D721Med (cell line): ENCODE measurements at places on chromosomes 4 and X.

DNA sequence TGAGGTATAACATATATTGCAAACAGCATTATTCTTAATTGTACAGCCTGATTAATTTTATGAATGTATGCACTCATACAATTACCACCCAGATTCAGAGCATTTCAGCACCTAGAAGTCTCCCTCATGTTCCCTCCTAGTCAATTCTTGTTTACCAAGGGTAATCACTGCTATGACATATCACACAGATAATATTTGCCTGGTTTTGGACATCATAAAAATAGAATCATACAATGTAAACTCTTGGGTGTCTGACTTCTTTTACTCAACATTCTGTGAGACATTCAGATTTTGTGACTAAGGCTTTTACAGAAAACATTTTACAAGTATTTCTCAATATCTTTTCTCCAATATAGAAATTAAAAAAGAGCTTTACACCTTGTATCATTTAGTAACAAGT, 66.9 kb downstream of the PTPN13 start:
- DNase-seq, result no peak

- no peak for DNase-seq
These were observed 42.8 kb upstream of the KLF3 start for GRCh38 chr4:38621028-38621684.

DNA sequence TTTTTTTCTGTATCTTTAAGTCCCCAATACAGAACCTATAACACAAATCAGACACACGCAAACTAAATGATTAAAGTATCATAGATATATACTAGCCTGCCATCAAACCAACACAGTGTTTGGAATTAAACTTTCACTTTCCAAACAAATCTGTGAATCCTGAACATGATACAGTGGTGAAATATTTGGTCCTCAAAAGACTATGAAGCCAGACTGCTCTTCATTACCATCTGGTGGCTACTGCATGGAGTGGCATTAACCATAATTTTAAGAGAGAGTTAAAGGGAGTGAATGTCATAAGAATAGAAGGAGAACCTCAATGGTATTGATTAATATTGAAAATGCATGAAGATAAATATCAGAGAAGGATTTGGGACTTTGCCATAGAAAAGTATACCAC, 9.2 kb upstream of the GABRA4 start:
- DNase-seq, result no peak

GRCh38 chrX:24055043-24055356, 244 bp downstream of the EIF2S3 start:
- no peak for DNase-seq

GRCh38 chr4:184890499-184890898, 64.7 kb upstream of the ACSL1 start:
- DNase-seq, result no peak

DNA sequence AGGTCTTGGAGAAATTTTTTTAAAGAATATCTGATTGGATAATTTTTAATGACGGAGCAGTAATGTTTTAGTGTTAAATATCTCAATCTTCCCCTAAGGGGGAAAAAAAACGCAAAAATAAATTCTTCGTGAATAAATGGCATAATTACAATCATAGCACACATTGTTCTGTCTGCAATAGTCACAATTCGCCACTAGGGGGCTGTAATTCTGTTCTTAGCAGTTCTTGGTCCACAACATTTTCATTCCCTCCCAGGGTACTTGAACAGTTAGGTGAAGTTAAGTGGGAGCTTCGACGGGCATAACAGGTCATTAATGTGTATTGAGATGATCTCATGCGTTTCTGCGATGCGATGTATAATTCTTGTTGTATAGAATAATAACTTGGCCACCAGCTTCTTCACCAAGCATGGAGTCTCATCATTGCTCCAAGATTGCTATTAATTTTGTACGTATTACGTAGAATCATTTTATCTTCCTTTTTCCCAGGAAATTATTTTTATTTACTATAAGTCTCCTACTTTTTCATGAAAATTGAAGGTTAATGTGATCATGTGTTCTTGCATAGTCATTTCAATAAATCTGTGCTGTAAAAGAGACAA, 27.2 kb downstream of the HTR2C start:
- no peak for DNase-seq

DNA sequence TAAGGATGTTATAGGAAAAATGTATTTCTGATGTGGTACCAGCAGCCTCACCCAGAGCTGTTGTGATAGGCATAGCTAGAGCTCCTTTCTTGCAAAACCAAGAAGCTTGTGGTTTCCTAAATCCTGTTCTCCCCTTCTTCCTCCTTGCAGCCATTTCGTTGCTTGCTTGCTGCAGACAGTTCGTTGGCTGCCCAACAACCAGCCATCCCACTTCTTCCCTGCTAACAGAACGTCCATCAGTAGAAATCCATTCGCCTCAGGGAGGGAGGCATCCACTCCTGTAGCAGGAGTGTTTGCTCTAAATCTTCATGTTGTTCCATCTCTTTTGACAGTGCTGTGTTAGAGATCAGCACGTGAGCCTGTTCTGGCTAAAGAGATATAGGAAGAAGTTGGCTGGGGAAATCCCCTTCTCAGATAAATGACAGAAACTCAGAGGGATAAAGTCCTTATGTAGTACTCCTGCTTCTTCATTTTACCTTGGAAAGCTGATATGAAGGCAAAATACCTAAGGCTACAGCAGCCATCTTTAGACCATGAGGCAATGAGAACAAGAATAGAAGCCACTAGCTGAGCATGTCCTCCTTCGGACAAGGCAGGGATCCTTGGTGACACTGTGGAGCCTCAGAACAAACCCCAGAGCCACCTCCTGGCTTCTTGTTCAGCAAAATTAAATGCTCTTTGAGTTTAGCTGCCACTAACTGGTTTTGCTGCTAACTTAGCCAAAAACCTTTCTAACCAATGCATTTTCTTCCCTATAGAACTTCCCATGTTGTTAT, 68.4 kb upstream of the RELL1 start:
- no peak for DNase-seq

GRCh38 chr4:27008679-27009078, 148.0 kb downstream of the STIM2 start:
- DNase-seq, result no peak

DNA sequence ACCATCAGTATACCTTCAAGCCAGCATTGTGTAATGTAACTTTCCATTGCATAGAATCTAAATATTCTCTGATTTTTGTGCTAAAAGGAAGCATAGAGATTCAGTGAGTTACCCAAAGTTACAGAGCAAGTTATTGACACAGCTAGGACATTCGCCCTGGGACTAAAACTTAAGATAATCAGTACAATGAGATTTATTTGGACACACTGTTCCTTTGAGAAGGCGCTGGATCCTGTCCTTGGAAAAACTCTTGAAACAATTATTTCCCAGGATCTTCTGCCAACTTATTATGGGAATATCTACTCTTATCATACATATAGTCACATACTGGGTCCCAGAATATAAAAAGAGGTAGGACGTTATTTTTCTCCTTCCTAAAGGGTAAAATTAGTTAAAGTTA, 392.0 kb downstream of the UBE2NL start:
- no peak for DNase-seq

GRCh38 chrX:106742805-106743204, 16.3 kb downstream of the RNF128 start:
- DNase-seq, result no peak

GRCh38 chr4:112327965-112328733, 31.0 kb downstream of the ALPK1 start:
- no peak for DNase-seq

- DNase-seq, result no peak
These were observed 106.8 kb downstream of the ATG4A start for GRCh38 chrX:108198420-108198819.

DNA sequence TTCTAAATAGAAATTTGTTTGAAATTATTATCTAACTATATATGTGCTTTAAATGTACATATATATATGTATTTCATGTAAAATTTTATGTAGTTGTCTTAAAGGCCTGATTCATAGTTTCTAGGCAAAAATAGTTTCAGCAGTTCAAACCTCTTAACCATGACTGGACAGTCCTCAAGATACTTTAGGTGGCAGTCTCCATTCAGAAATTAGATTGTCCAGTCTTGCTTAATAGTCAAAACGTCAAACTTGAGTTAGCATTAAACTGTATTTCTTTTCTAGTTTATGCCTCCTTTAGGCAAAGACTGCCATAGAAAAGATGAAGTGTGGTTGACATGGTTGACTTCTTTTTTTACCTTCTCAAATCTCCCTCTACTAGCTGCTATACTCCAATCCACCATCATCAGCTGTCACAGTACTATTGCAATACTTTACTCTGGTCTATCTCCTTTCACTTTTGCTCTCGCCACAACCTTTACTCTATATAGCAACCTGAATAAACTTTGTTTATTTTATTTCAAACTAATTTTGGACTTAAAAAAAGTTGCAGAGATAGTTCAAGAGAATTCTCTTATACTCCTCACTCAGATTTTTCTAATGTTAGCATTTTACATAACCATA, 395.6 kb upstream of the DIPK2B start:
- no peak for DNase-seq

- DNase-seq, result no peak
These were observed 5.1 kb downstream of the EFHC2 start for GRCh38 chrX:44338361-44338760.

DNA sequence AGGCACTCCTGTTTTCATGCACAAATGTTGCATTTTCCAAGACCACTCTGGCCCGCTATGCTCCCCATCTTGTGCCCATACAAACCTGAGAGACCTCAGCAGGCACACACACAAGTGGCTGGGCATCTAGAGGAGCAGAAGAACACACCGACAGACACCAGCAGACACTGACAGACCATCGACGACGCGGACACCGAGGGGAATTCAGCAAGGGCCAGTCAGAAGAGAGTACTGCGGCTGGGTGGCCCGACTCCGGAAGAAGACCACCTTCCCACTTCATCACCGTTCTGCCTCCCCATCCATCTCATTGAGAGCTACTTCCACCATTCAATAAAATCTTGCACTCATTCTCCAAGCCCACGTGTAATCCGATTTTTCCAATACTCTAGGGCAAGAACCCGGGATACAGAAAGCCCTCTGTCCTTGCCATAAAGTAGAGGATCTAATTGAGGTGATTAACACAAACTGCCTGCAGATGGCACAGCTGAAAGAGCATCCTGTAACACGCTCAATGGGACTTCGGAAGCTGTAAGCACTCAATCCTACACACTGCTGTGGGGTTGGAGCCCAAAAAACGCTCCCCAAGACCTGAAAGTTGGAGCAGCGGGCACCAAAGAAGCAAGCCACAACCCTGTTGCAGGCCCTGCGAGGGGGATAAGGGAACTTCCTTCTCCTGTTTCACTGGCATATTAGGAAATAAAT, 780.9 kb downstream of the ARAP2 start:
- no peak for DNase-seq

GRCh38 chr4:4640692-4641091, 98.8 kb upstream of the STX18 start:
- DNase-seq, result no peak

- no peak for DNase-seq
These were observed 31.4 kb upstream of the STS start for GRCh38 chrX:7116081-7116480.

- no peak for DNase-seq
These were observed 69.4 kb downstream of the NSG1 start for GRCh38 chr4:4456351-4456750.

- no peak for DNase-seq
These were observed 25.8 kb downstream of the ZNF630 start for GRCh38 chrX:48045410-48046311.

DNA sequence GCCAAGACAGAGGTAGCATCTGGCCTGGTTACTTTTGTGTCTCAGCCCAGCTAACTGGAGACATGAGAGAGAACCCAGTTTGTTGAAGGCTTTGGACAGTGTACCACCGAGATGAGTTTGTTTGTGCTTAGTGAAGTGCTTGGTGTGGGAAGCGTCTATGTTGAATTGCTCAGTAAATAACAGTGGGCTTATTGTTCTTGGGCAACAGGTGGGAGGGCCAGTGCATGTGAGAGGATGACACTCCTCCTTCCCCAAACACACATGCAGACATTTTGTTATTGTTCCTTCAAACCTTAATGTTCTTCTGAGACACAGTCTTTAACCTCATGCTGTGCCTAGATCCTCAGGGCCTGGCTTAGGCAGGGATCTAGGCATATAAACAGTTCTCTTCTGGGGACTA, 39.7 kb downstream of the MSN start:
- no peak for DNase-seq

GRCh38 chrX:78333521-78333920, 6.1 kb upstream of the CYSLTR1 start:
- no peak for DNase-seq

GRCh38 chr4:88045021-88045420, 37.6 kb downstream of the PKD2 start:
- no peak for DNase-seq

- DNase-seq, result no peak
These were observed 15.8 kb upstream of the LDB2 start for GRCh38 chr4:16914208-16914607.

GRCh38 chr4:128221586-128221985, 66.0 kb downstream of the PGRMC2 start:
- DNase-seq, result no peak

GRCh38 chr4:36254371-36254770, 10.1 kb upstream of the ARAP2 start:
- DNase-seq, result no peak

GRCh38 chr4:6116696-6117285, 83.6 kb downstream of the JAKMIP1 start:
- no peak for DNase-seq

DNA sequence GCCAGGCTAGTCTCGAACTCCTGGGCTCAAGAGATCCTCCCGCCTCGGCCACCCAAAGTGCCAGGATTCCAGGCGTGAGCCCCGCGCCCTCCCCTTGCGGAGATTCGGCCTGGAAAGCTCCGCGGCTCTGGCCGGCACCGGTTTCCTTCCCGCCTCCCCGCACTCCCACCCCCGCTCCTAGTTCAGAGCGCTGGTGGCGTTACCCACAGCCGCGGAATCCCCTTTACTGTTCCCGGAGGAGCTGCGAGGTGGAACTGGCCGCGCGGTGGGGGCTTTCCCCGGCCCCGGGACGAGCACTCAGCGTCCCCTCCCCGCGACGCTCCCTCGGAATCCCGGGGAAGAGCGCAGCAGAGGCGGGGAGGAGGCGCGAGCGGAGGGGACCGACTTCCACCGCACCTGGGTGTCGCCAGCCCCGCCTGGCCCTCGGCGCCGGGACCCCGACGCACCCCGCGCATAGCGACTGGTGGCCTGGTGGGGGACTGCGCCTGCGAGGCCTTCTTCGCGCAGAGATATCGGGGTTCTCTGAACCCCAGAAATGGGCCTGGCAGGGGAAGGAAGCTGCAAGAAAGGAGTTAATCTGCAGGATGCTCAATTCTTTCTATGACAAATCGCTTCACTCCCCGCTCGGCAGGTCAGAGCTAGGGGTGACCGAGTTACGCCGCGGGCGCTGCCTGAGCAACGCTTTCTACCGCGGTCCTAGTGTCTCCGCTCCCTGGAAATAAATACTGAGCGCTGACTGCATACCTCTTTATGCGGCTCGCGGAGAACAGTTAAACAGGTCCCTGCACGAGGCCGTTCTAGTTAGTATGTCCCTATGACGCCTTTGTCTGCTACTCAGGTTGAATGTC, 14.6 kb upstream of the SLC25A4 start:
- DNase-seq, result no peak

DNA sequence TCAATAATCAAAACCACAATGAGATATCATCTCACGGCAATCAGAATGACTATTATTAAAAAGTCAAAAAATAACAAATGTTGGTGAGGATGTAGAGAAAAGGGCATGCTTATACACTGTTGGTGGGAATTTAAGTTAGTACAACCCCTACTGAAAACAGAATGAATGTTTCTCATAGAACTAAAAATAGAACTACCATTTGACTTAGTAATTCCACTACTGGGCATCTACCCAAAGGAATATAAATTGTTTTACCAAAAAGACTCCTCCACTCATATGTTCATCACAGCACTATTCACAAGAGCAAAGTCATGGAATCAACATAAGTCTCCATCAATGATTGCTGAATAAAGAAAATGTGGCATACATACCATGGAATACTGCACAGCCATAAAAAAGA, 278.1 kb upstream of the ARSJ start:
- DNase-seq, result no peak

GRCh38 chr4:18815081-18815778, 793.7 kb upstream of the LCORL start:
- no peak for DNase-seq
